ENCODE measurements at places on chromosomes 5 and 9.

DNA sequence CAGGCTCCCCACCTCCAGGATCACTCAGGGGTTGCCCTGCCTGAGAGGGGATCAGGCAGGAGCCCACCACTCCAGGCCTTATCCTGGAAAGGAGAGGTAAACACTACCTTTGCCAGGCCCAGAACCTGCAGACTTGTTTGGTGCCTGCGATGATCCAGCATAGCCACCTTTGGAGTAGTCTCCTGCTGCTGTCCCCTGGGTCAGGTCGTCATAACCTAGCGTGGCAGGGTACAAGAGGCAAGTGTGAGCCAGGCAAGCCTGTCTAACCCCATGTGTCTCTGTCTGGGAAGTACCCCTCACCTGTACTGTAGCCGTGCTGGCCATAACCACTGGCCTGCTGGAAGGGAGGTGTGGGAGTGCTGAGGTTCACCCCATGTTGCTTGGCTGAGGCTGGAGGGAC lies 106.1 kb downstream of the UBE2R2 start:
- no peak for DNase-seq

- DNase-seq = no peak
These were observed 85.9 kb downstream of the PAM start for GRCh38 chr5:102841021-102841420.

- no peak for DNase-seq
These were observed 31.9 kb downstream of the MRPL36 start for GRCh38 chr5:1767524-1768282.

DNA sequence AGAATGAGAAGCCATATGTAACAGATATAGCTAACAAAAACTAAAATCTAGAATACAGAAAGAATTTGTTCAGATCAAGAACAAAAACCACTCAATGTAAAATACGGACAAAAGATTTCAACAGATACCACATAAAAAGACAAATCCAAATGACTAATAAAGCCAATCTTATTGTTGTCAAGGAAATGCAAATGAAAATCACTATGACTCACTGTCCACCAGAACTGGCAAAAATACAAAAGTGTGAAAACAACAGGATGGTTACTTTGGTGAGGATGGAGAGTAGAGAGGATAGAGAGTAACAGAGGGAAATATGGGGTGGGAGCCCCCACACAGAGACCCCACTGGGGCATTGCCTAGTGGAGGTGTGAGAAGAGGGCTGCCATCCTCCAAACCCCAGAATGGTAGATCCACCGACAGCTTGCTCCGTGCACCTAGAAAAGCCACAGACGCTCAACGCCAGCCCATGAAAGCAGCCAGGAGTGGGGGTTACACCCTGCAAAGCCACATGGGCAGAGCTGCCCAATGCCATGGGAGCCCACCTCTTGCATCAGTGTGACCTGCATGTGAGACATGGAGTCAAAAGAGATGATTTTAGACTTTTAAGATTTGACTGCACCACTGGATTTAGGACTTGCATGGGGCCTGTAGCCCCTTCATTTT lies 15.2 kb upstream of the RHOBTB3 start:
- no peak for DNase-seq

- no peak for DNase-seq
These were observed 18.8 kb upstream of the SUB1 start for GRCh38 chr5:32566319-32567111.

DNA sequence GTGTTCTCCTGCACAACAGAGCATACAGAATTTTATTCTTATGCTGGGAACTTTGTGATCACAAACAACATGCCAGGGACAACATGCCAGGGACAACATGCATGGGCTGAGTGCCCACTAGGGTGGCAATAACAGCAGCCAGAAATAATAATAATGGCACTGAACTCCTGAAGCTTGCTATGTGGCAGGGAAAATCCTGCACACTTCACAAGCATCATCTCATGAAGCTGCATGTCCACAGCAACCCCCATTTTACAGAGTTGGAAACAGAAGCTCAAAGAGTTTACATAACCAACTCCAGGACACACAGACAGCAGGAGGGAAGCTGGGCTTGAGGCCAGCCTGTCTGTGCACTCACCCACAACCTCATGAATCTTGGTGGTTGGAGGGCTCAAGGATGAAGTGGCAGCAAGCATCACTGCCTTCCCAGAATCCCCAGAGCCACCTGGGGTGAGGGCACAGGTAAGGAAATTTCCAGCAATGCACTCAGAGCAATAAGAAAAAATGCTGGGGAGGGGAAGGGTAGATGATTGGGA lies 111.4 kb downstream of the GABBR2 start:
- no peak for DNase-seq

DNA sequence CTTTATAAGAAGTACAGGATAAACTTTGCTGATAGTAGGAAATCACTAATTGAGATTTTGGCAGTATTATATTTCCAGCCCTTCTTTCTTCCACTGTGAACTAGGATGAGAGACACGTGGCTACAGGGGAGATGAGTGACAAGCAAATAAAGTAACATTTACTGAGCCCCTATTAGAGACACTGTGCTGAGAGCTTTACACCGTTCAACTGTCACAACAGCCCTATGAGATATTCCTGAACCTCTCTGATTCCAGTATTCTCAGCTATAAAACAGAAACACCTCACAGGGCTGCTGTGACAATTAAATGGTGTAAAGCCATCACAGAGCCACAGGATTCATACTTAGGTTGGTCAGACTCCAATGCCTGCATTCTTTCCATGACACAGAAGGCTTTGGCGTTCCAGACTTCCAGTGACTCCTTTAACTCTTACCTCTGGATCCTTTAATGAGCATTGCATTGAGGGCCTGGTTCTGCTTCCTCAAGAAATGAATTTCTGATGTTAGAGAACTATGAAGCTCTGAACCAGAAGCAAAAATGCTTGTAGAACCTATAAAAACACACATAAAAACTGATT lies 169.0 kb downstream of the CDK5RAP2 start:
- no peak for DNase-seq

DNA sequence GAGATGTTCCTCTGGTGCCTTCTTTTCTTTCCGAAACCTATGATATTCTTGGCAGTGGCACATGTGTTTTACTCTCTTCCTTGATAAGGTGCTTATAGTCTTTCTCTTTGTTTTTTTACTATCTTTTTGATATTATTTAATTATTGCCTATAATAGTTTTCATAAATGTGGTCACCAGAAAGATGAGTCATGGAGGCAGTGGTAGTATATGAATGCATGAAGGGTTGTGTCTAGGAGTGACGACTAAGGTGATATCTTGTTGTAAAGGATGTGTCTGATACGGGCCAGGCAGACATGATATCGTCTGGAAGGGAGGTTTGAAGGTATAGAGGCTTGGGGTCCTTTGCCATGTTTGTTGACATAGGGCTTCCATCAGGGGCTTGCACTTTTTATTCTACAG lies 36.8 kb downstream of the SLC44A1 start:
- DNase-seq = no peak

DNA sequence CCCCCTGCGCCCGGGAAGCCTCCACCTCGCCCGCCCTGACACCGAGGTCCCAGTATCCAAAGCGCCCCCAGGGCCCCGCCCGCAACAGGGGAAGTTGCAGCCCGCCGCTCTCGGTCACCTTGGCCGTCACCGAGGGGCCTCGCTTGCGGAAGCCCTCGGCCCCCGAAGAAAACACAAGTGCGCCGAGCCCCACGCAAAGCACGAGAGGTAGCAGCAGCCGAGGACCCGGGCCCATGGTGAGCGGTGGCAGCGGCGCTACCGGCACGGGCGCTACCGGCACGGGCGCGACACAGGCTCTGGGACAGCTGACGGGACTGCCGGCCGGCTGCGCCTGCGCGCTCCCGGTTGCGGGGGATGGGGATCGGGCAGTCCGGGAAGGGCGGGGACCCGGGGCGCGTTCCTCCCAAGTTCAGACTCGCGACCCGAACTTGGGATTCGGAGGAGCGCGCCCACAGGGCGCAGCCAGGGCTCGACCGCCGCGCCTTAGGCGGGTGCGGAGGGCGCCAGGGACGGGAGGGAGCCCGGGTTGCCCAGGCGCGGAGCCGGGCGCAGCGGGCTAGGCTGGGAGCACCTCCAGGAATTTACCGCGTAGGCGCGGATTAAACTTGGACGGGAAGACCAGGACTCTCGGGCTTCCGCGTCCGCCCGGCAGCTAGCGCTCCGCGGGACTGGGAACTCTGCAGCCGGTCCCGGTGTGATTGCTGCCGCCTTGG lies at the start of gene PPIC:
TSS of gene PPIC (minus strand) at position 335 of the 713 bp plus-strand sequence. CDS start at position 235, 100 bp downstream.
- DNase-seq = peak; percentile 86

- DNase-seq = no peak
These were observed 169.2 kb downstream of the SAXO1 start for GRCh38 chr9:18863791-18864190.

- no peak for DNase-seq
These were observed 63.5 kb upstream of the RAD23B start for GRCh38 chr9:107219486-107220077.

GRCh38 chr9:94993160-94993820 lies 266.8 kb downstream of the AOPEP start:
- DNase-seq = no peak

DNA sequence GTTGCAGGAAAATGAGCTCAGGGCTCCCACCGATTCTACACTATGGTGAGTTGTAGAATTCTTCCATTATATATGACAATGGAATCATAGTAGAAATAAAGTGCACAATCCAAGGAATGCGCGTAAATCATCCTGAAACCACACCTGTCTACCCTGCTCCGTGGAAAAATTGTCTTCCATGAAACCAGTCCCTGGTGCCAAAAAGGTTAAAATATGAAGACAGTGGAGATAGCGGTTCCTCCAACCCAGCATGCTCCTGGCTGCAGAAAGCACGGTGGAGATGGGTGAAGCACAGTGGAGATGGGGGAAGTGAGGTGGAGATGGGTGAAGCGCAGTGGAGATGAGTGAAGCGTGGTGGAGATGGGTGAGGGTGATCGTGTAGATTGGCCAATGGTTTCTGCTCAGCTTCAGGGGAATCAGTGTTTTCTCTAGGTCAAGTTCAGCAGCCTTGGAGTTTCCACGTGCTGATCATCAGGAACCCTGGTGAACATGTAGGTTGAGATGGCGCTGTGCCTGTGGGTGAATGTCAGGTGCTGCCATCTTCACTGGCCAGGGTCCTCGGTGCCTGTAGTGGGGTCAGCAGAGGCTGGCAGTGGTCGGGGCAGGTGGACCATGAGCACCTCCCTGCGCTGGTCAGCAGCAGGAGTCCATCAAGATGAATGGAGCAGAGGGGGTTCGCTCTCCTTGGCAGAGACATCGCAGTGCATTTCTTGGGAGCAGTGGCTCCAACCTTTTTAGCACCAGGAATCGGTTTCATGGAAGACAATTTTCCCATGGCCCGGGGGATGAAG lies 20.3 kb downstream of the PAEP start:
- no peak for DNase-seq

DNA sequence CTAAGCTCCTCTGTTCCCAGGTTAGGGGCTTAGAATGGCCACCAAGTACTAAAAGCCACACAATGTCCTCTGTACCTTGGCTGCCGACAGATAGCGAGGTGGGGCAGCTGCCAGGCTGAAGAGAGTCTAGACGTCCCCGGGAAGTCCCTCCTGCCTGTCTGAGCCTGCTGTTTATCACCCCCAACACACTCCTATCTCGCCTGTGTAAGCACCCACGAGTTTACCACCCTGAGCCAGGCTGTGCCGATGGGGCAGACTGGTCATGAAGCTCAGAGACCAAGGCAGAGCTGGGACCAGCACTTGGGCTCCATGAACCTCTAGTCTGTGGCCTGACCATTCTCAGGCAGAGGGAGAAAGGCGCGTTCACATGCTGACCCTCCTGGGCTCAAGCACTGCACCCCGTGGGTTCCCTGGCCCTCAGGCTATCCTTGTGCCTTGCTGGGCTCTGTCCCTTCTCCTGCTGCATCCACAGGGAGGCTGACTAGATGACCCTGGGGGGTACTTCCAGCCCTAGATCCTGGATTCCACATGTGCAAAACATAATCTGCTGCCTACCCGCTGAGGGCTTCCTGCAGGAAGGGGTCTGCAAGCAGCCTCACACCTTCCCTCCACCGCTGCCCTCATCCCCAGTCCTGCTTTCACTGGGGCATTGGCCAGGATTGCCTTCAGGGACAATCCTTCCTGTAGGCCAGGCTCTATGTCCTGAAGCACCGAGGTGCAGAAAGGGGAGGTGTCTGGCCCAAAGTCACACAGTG lies 18.6 kb upstream of the SLC25A51 start:
- no peak for DNase-seq

DNA sequence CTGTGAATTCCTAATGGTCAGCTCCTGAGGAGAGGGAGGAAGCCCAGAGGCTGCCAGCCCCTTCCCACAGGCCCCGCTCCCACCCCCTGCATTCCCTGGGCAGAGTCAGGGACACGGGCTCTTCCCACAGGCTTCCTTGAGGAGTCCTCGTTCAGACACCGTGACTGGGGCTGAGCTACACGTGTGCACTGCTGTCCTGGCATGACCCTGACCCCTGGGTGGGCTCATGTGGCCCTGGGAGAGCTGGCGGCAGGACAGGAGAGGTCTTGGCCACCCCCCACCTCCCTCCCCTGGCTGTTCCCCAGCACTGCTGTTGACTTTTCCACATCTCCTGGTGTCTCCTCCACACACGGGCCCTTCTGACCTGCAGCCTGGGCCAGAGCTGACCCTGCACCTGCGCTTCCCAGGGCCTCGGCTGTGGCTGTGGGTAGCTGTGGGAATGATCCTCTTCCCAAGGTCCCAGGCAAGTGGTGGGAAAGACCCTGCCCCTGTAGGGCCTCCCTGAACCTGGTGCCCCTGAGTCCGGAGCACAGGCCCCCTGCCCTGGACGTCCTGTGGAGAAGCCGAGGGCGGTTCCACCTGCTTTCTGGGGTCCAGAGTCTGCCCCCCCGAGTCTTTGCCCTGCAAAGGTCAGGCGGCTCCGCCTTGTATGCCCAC lies 56.5 kb upstream of the NKD2 start:
- no peak for DNase-seq

- DNase-seq = peak; percentile 55
These were observed 100.6 kb downstream of the LHFPL2 start for GRCh38 chr5:78547731-78548615.

DNA sequence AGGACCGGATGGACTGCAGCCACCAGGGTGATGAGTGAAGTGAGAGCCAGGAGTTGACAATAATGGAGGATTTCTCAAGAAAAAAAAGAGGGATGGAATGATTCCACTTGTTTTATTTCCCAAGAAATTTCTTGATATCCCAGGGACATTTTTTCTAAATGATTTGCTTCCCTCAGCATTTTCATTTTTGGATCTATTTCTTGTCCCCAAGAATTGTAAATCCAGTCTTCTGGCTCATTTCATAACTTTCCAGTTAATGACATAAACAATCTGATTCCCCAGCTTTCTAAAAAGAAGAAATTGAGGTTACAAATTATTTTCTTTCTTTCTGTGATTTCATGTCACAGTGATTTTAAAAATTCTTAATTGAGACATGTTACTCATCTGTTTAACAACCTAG lies 446.5 kb downstream of the PRR16 start:
- no peak for DNase-seq

- no peak for DNase-seq
These were observed 106.3 kb downstream of the DAPK1 start for GRCh38 chr9:87603854-87604490.

- DNase-seq = no peak
These were observed 13.4 kb downstream of the PCSK5 start for GRCh38 chr9:75903785-75904360.

DNA sequence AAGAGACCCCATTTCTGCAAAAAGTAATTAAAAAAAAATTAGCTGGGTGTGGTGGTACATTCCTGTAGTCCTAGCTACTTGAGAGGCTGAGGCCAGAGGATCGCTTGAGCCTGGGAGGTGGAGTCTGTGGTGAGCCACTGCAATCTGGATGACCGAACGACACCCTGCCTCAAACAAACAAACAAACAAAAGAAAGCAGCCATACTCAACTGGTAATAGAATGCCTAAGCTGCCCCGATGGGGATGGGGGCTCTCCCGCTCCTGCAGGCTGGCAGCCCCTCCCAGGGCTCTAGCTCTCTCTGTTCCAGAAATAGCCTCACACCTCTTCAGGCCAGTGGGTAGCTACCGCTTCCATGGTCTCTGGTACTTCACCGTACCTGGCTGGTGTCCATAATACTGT lies 241.8 kb downstream of the FANCC start:
- no peak for DNase-seq

GRCh38 chr9:120877276-120878034 lies 467 bp upstream of the PHF19 start:
- peak; percentile 90 for DNase-seq
